ENCODE measurements at places on chromosomes 1 and 21.
A peak's percentile ranks its signal among the peaks of the same experiment; 100 is the strongest.

DNA sequence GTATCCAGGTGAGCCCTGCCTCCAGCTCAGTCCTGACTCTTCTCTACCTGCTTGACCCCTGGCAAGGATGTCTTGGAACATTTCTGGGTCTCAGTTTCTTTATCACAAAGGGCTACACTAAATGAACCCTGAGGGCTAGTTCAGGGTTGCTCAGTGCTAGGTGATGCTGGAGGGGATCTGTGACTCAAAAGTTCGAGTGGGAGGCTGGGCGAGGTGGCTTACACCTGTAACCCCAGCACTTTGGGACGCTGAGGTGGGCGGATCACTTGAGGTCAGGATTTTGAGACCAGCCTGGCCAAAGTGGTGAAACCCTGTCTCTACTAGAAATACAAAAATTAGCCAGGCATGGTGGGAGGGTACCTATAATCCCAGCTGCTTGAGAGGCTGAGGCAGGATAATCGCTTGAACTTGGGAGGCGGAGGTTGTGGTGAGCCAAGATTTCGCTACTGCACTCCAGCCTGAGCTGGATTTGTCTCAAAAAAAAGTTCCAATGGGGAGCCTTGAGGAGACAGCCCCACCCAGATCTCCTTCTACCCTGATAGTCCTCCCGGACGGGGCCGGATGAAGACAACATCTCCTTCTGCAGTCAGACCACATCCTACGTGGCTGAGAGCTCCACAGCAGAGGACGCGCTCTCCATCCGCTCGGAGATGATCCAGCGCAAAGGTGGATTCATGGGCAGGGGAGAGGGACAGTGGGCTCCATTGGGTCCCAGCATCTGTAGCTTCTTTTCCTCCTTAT, 48.9 kb downstream of the YARS1 start:
- no peak for DNase-seq

- DNase-seq = peak; percentile 63
These were observed at the start of gene GLMP for GRCh38 chr1:156295391-156295947. Gene GLMP (minus strand): TSS chr1:156295679. CDS start chr1:156295645, 34 bp downstream.

- no peak for DNase-seq
These were observed 6.1 kb downstream of the SNAP47 start for GRCh38 chr1:227741166-227741870.

GRCh38 chr1:221725735-221726672, 15.9 kb downstream of the DUSP10 start:
- DNase-seq = peak; percentile 55

DNA sequence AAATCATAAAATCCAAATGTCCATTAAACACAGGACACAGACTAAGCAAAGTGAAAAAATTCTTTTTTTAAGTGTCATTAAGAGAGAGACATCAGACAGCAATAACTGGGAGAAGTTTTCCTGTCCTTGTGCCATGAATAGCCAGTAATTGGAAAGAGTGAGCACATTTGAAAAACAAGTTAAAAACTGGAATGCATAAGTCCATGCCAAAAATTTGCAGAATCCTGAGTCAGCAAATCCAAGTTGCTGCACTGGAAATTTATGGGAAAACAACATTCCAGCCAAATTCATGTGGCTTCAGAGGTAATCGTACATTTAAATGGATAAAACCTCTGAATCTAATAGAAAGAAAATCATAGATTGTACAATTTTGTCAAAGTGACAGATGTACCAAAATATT, 291.4 kb downstream of the LRRC40 start:
- peak; percentile 40 for DNase-seq

- no peak for DNase-seq
These were observed 161.4 kb upstream of the LMO4 start for GRCh38 chr1:87167157-87167789.

GRCh38 chr1:190940951-190941350, 463.3 kb upstream of the BRINP3 start:
- no peak for DNase-seq

DNA sequence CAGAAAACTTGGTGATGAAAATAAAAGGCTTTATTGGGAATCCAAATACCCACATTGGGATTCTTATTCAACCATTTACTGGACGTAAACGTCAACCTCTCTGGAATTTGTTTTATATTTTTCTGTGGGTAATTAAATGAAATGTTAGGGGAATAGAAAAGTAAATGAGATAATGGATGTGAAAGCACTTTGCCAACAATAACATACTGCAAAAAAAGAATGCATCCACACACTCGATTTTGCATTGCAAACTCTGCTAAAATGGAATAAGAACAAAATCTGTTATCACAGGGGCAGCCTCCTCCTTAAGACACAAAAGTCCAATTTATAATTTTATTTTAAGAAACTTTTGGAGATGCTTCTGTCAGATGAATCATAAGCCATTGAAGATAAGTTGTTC, 88.4 kb downstream of the ERG start:
- no peak for DNase-seq

DNA sequence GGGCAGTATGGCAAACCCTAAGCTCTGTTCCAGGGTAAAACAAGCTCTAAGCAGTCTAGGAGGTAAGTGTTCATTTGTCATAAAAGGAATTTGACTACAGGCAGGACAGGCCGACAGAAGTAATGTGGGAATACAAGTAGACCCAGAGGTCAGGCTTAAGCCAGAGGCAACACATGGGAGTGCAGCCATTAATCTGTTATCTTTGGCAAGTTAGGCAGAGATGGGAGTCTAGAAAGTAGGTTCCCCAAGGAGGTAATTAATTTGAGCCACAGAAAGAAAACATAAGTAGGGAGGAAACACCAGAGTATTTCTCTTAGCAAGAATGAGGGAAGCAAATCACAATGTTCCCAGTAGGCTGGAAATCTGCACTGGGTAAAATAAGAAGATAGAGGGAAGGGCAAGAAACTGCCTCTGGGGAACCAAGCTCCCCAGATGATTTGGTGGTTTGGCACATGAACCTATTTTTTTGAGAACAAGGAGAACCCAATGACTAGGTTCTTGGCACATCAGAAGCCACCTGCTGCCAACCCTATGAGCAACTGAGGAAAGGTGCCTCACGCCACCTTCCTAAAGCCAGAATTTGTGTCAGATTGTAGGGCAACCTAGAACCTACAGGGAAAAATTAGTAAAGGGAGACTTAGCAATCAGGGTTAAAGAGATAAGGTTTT, 636.4 kb upstream of the PLXNA2 start:
- DNase-seq = no peak

GRCh38 chr21:35206141-35207125, 157.3 kb upstream of the RUNX1 start:
- no peak for DNase-seq

- DNase-seq = no peak
These were observed 1.9 kb downstream of the TFF1 start for GRCh38 chr21:42364304-42364865.

GRCh38 chr1:43549921-43550597, 19.4 kb downstream of the PTPRF start:
- no peak for DNase-seq

GRCh38 chr1:206672844-206673758, 11.6 kb upstream of the MAPKAPK2 start:
- DNase-seq = peak; percentile 36

- no peak for DNase-seq
These were observed 4.5 kb upstream of the DIP2A start for GRCh38 chr21:46454142-46454541.

DNA sequence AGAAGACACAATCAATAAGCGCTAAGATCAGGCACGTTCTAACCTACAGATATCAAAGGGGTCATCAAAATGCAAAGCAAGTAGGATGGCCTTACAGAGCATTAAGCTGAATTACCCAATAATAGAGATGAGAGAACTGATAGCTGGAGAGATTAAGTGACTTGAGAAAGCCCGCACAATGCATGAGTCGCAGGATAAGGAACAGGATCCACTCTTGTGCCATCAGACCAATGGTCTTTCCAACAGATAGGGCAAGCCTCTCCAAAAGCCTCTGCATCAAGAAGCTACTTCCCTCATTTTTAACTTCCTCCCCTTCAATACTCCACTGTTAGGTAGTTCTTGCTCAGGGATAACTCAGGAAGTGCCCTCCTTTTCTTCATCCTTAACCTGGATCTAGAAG, 2.6 kb downstream of the CHML start:
- peak; percentile 60 for DNase-seq

DNA sequence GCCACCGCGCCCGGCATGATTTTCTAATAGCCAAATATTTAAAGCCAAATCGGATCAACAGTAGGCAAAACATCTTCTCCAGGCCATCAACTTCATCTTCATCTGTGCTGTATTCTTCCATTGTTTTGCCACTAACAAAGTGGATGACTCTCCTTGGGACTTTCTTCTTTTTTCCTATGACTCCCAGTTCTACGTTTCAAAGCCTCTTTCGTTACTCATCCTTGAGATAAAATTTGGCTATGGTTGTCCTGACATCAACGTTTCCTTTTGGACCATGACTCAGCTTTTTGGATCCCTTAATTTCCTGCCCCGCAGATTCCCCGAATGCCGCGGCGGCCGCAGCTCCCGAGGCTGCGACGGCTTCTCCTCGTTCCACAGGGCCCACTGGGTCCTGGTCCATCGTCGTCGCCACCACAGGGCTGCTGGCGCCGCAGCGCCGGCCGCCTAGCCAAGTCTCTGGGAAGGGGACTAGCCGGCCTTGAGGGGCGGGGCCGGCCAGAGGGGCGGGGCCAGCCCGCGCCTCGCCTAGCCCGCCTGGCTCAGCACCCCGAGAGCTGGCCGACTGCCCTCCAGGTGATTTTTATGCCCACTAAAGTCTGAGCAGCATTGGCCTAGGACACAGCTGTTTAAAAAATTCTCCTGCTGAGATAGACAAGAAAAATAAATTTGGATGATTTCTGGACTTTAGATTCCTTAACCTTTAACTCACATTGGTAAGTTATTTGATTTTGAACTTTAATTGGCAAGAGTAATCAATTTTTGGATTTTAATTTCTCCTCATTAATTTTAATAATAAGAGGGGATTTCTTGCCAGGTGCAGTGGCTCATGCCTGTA, 93.9 kb downstream of the ADCY10 start:
- DNase-seq = peak; percentile 97

DNA sequence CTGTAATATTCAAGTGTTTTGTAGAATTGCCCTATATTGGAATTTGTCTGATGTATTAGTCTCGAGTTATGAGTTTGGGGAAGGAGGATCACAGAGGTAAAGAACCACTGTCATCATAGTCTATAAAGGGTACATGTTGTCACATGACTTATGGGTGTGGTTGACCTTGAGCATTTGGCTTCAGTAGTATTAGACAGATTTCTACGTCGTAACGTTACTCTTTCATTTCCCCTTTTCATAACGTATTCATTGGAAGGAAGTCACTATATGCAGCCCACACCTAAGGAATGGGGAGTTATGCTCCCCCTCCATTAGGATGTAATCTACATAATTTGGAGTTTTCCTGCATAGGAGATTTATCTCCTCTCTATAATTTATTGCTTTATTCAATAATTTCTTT, 110.1 kb upstream of the VAV3 start:
- DNase-seq = no peak

- peak; percentile 36 for DNase-seq
These were observed 56.1 kb downstream of the SWT1 start for GRCh38 chr1:185213091-185213490.

DNA sequence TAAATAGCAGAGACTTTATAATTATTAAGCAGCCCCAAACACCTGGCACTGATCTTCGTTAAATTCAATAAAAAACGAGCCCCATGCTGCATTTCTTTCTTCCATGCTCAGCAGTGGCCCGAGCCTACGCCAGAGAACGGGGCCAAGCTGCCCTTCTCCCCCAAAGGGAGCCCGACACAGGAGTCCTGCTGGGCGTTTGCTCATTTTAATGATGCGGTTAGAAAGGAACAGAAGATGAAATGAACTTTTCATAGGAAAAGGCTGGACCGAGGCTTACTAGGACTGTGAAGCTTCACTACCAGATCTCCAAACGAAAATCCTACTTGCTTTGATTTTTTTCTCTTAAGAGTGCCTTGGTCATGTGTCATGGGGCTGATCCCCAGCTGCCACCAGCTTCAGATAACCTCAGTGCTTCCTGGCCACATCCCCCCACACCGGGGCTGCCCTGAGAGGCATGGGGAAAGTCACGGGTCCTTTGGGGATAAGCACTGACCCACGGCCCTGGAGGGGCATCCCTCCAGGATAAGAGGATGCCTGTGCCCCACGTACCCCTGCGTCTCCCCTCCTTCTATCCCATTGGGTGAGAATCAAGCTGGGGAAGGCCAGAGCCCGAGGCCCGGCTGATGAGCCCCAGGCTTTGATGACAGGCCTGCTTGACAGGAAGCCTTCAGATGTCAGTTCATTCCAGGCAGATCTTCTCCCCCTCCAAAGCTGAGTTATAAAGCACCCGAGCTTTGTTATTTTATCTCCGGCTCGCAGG, 34.2 kb downstream of the PGBD5 start:
- DNase-seq = no peak

DNA sequence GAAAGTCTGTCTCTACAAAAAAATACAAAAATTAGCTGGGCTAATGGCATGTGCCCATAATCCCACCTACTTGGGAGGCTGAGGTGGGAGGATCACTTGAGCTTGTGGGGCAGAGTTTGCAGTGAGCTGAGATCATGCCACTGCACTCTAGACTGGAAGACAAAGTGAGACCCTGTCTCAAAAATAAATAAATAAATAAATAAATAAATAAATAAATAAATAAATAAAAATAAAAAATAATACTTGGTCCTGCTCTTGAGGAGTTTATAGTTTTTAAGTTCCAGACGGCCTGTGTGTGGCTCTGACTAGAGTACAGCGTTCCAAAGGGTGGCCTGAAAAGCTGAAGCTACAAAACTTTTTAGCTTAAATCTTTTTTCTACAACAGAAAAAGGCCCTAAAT, 35.1 kb downstream of the PCSK9 start:
- no peak for DNase-seq

DNA sequence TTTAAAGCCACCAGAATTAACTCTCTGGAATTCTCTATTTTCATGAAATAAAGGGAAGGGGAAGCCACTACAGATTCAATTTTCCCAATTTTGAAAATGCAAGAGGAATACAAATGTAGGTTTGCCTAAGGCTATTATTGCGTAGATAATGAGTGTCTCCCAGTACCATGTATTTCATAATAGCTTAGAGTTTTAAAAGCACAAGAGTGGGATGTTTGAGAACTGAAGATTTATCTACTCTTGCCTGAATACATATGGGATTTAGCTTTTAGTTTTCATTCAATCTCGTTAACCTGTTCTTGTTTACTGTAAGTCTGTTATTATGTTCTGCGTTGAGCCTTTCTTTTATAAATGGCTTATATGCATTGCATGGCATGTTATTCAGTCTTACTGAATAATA, 795.1 kb downstream of the BRINP3 start:
- DNase-seq = no peak

DNA sequence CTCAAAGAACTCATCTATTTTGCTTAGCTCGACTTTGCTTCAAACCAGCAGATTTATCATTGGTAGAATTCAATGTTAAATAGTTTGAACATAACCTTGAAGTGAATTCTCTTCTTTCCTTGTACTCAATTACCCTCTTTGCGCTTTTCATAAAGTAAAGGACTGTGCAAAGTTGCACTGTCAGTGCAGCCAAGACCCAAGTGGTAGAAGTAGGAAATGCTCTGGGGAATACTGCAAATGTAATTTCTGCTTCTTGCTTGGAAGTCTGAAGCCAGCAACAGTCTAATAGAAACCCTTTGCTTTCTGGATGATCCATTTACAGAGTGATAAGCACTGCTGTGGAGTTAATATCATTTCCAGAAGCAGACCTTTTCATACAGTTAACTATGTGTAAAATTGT, 936.7 kb upstream of the TMPRSS15 start:
- DNase-seq = no peak

- DNase-seq = no peak
These were observed 2.4 kb downstream of the MRPL55 start for GRCh38 chr1:228106800-228107054.
